ENCODE measurements at places on chromosomes 4 and X.

DNA sequence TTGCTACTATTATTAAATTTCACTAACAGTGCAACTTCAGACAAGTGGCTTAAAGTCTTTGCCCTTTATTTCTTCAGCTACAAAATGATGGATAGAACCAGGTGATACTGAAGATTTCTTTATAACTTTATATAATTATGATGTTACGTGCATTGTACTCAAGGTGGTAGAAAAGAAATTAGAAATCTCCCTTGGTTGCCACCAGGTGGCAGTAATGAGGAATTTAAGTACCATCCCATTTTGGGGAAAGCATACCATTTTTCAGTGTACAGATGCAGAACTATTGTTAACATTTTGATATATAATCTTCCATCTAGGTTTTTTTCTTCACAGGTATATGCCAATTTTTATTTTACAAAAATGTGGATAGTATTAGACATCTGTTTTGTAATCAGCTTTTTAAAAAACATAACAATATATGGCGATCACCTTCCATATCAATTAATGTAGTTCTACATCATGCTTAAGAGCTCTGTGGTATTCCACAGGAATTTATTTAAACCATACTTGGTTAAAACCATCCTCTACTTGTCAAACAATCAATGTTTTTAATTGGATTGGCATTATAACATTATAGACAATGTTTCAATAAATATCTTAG is 37.7 kb upstream of the RAB33B start:
- no peak for DNase-seq

DNA sequence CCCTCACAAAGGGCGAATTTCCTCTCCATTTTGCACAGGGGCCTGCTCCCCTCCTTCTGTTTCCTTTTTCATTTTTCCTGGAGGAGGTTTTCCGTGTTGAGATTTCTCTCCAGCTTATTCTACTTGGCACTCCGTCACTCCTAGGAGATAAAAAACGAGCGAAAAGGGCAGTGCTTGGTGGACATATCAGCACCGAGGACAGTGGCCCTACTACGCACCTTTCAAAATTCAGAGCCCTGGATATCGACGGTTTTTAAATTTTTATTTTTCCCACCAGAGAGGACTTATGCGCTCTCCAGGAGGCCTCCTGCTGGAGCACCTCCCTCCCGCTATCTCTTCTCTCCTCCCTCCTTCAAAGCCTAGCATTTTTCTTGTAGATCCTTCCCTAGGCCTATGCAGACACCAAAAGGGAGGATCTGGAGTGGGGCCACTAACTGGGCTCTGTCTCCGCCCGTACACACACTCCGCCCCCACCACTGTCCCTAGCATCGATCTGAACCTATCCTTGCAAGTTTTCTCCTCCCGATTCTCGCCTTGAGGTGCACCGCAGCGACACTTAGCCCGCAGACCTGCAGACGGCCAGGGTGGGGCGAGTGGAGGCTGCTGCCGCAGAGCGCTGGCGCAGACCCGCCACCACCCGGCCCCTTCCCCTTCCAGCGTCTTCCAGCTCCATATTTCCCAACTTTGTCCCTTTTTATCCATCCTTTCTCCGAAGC is 8.5 kb upstream of the TCEAL9 start:
- DNase-seq, result peak; percentile 18

- peak; percentile 31 for DNase-seq
These were observed 156.1 kb downstream of the STPG2 start for GRCh38 chr4:97987019-97987648.

- no peak for DNase-seq
These were observed 69.7 kb upstream of the MSANTD1 start for GRCh38 chr4:3179126-3179706.

DNA sequence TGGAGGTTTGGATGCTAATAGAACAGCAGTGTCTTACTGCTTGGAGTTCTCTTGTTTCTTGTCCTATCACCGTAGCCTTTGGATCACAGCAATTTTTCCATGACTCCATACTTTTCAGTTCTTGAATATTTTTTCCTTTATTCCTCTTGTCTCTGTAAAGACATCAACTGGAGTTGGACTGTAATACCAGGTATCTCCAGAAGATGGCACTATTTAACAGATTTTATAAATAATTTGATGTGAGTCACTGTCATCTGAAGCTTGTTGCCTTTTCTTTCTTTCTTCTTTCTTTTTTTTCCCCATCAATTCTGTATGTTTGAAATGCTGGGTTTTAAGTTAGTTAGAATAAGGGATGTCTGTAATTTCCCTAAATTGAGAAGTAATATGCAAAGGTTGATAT is 24.1 kb downstream of the HPRT1 start:
- DNase-seq, result peak; percentile 4

DNA sequence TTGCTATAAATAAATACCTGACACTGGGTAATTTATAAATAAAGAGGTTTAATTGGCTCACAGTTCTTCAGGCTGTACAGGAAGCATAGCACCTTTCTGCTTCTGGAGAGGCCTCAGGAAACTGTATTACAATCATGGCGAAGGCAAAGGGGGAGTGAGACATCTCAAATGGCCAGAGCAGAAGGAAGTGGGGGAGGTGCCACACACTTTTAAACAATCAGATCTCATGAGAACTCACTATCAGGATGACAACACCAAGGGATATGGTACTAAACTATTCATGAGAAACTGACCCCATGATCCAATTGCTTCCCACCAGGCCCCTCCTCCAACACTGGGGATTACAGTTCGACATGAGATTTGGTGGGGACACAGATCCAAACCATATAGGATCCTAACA is 11.7 kb upstream of the TCEAL9 start:
- DNase-seq, result no peak

DNA sequence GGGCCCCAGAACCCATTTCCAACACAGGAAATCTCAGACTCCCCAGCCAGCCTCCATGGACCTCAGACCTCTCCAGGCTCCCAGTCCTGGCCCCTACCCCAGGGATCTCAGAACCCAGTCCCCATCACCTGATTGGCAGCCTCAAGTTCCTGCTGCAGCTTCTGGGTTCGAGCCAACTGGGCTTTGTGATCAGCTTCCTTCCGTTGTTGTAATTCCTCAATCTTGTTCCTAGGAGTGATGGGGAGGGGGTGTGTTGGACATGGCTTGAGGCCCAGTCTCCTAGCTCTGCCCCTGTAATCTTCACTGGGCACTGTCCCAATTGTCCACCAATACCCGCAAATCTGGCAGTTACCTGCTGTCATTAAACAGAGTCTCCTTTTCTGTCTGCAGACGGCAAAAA is 12.6 kb downstream of the GRIPAP1 start:
- no peak for DNase-seq

DNA sequence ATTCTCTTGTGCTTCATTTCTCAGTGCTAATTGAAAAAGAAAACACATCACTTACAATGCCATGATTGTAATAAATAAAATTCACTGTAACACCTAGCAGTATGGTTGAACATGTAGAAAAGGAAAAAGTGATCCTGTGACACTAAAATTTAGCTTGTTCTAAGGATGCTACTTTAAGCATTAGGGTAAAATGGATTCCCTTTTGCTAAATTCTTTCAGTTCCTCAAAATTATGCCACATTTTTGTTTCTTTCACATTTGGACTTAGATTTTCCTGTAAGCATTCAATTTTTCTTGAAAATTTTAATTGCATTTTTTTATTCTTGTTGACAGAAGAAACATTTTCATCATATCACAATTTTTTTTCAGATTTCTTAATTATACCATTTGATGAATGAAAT is 19.4 kb downstream of the TET2 start:
- no peak for DNase-seq

GRCh38 chr4:13193662-13194061 is 290.5 kb downstream of the RAB28 start:
- no peak for DNase-seq

DNA sequence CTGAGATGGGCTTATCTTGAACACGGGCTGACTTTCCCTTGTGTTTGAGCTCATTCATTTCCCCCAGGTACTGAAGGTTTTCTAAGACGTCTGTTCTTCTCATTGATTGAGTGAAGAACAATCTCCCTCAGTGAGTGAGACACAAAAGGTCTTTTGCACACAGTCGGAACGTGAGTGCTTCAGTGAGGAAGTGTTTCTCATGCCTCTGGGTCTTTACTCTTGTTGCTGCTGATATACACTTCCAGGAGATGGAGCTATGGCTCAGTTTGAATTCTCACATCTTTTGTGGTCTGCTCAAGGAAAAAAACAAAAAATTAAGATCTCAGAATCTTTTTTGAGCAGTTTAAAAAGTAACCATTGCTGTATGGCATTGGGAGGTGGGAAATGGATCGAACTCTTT is 981.9 kb upstream of the TENM3 start:
- peak; percentile 74 for DNase-seq

GRCh38 chr4:110106931-110107296 is 91.5 kb downstream of the ELOVL6 start:
- no peak for DNase-seq

DNA sequence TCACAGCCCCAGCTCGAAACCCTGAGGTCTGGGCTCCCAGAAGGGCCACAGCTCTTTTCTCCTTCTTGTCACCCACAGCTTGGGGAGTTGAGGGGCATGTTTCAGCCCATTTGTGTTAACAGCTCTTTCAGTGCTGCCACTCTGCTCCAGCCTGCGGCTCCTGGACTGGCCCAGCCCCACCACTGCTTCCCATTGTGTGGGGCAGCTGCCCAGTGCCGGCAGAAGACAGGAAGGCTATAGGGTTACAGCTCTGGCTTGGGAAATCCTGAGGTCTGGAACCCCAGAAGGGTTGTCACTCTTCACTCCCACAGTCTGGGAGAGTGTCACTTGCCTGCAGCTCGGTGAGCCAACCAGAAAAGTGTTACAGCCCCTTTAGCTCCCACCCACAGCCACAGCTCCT is 7.0 kb upstream of the HNRNPD start:
- no peak for DNase-seq

DNA sequence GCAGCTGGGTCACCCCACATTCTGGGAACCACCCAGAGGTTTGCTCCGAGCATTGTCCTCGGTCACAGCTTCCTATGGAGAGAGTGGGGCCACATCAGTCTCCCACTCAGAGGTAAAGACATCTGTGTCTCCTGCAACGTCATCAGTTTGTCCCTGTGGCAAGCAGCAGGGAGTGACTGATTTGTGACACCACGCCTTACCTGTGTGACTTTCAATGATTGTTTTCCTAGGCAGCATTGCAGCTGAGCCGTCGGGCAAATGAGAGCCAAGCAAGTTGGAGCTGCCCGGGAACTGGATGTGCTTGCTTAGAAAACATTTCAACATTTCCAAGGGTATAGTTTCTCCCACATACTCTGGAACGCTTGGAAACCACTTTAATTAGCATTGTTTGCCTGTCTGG is 29.7 kb upstream of the HELT start:
- DNase-seq, result no peak
